RKO (cell line): ENCODE measurements at places on chromosomes 5 and 9.

DNA sequence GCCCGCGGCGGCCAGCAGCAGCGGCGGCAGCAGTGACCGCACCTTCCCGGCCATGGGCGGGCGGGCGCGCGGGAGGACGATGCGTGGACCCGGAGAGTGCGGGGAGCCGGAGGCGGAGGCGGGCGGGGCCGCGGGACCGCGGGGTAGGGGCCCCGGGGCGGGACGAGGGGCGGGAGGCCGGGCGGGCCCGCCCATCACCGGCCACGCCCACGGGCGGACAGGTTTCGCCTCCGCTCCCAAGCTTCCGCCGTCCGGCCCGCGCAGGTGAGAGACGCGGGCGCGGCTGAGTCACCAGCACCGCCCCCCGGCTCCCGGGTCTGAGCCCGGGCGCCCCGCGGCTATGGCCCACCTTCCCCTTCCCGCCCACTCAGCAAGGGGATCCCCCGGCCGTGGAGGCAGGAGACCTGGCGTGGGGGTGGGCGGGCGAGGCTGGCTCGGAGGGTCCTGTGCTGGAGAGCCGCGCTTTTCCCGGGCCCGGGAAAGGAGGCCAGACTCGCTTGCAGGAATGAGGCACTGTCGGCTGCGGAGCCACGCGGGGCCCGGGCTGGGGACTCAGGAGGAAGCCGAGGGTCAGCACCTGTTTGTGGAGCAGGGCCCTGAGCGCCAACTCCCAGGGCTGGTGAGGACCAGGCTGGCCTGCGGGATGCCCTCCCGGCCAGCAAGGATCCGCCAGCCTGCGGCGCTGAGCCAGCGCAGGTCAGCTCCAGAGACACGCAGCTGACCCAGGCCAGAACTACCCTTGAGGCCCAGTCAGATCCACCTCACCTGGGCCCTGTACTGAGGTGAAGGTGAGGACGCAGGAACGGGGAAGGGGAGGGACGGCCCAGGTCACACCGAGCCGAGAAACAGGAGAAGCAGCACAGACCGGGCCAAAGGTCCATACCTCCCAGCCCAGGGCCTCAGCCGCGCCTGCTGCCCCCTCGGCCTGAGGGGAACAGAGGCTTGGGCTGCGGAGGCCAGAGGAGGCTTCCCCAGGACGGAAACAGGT lies at the start of gene ENTPD2:
TSS of gene ENTPD2 (minus strand) at position 118 of the 988 bp plus-strand sequence. CDS start at position 54, 64 bp downstream.
- no peak for DNase-seq

GRCh38 chr9:33116860-33117259 lies 40.4 kb upstream of the SMU1 start:
- no peak for DNase-seq

- DNase-seq = no peak
These were observed 23.7 kb downstream of the SLC22A5 start for GRCh38 chr5:132392978-132393825.

DNA sequence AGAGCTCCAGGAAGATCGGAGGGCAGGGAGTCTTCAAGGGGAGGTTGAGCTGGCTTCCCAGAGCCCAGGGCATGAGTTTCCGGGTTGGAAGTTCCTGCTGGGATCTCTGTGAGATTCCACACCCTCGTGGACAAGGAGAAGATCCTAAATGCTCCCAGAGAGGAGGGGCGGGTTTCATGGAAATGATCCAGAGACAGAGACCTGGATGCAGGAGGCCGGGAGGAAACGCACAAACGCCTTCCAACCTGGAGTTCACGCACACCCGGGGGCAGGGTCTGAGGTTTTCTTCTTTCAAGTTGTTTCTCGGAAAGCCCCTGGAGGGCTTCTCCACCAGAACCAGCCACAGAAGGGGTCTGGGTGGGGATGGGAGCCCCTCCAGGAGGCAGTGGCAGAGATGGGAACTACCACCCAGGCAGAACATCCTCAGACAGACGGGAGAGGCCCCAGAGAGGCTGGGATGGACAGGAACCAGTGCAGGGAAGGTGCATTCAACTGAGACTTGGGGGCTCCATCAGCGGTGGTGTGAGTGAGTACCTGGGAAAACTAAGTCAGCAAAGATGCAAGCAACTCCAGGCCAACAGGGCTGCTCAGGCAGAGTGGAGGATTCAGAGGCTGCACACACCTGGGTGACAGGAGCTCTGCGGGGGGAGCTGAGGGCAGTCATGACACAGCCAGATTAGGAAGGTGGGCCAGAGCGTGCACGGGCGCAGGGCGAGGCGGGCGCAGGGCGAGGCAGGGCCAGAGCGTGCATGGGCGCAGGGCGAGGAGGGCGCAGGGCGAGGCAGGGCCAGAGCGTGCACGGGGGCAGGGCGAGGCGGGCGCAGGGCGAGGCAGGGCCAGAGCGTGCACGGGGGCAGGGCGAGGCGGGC lies 52.1 kb upstream of the EXOC3 start:
- no peak for DNase-seq

- no peak for DNase-seq
These were observed 185.0 kb downstream of the DIRAS2 start for GRCh38 chr9:90457386-90458190.

DNA sequence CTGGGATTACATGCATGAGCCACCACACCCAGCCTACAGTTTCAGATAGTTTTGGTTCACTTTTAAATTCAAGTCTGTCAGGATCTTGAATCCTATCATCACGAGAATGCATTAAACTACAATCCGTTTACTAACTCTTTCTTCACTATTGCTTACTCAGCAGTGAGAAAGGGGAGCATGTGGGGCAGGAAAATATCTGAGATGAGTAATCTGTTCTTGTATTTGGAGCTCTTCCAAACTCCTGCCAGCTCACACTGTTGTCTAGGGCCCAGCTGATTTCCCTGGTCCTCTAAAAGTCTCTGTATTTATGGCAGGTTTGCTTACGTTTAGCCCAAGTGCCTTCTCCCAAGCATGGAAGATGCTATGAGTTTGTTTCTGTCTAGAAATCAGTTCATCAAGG lies 152.2 kb downstream of the FGF18 start:
- peak; percentile 86 for DNase-seq

DNA sequence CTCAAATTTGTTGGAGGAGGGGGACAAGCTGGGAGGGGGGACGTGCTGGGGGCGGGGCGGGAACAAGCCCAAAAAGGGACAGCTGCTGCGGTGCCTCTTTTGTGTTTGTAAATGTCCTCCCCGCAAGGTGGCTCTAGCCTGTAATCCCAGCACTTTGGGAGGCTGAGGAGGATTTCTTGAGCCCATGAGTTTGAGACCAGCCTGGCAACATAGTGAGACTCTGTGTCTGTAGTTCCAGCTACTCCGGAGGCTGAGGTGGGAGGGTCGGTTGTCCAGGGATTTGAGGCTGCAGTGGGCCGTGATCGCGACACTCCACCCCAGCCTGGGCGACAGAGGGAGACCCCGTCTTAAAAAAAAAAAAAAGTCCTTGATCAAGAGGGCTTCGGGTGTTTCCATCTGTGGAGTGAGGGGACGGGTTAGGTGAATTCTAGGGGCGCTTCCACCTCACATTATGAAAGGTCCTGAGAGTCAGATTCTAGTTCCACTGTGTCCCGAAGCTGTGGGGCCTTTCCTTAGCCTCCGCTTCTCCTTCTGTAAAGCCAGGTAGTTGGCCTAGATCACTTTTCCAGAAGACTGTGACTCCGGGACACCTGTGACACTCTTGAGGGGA lies 779 bp upstream of the CTNNA1 start:
- DNase-seq = peak; percentile 71

DNA sequence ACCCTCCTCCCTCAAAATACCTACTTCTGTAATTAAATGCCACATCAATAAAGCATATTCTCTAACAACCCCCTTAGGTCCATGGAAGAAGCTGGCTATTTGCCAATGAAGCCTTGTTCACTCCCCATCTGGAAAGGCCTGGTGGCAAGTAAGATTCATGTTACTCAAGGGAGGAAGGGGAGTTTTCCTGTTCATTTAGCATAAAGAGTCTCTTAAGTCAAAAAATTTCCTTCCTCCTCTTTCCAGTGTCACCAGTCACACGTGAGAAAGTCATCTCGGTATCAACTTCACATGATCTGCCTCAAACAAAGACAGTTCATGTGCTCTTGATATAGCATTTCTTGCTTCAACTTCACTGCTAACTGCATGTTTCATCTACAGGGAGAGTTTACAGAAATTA lies 32.7 kb upstream of the RIC1 start:
- DNase-seq = no peak

- no peak for DNase-seq
These were observed 134.4 kb upstream of the RAI14 start for GRCh38 chr5:34521628-34522290.

GRCh38 chr5:73892806-73893205 lies 266.8 kb downstream of the ARHGEF28 start:
- peak; percentile 16 for DNase-seq
